ENCODE measurements at places on chromosomes 11 and 22. TPM values are rescaled to one million over a fixed set of nuclear protein-coding genes. Genes with fewer than 3 reads are reported as not detected.

DNA sequence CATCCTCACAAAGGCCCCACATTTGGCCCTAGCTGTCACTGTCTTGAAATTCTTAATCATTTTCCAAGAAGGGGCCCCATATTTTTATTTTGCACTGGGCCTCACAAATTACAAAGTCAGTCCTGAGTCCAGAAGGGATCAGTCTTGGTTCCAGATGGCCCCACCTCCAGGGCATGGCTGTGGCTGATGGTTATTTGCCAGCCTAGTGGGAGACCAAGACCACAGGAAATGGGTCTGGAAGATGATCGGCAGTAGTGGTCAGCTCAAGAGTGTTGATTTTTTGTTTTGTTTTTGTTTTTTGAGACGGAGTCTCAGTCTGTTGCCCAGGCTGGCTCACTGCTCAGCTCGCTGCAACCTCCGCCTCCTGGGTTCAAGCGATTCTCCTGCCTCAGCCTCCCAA, 47.1 kb upstream of the EMID1 start:
- DNase-seq: no peak

Gene NAALADL1
- 4.1 TPM for total RNA-seq

- DNase-seq: peak; percentile 65
Measured at GRCh38 chr11:86459682-86460460, 85.2 kb downstream of the CCDC81 start.

Gene MS4A3
- total RNA-seq: 0.82 TPM

Gene BEST1
- 1.9 TPM for total RNA-seq

GRCh38 chr22:35071784-35072183, 5.8 kb downstream of the ISX start:
- DNase-seq: no peak

Gene CATSPERZ
- not detected for total RNA-seq

GRCh38 chr11:65574811-65575567, 864 bp upstream of the EHBP1L1 start:
- peak; percentile 79 for DNase-seq
